Mesendoderm (in vitro differentiated cells): ENCODE measurements at places on chromosomes 16 and 17.

GRCh38 chr17:6676802-6677157 lies 25.2 kb downstream of the C17orf100 start:
- no peak for DNase-seq

DNA sequence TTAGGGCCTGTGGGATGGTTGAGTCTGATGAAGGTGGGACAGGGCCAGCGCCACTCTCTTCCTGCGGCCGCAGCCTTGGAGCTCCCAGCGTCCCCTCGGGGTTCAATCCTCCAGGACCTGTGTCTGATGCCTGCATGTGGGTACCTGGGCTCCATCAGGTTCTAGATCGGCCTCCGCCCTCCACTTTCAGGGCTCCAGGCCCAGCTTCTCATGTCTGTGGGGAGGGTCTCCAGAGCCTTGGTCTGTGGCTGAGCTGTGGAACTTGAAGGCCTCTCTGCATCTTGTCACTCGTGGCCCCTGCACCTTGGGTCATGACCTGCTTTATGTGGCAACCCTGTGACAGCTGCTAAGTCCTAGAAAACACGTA lies 89.8 kb upstream of the ZNF750 start:
- DNase-seq, result no peak

GRCh38 chr17:49966767-49967166 lies 2.2 kb upstream of the DLX4 start:
- no peak for DNase-seq

GRCh38 chr16:11836650-11837244 lies 14.6 kb downstream of the RSL1D1 start:
- peak; percentile 86 for DNase-seq

DNA sequence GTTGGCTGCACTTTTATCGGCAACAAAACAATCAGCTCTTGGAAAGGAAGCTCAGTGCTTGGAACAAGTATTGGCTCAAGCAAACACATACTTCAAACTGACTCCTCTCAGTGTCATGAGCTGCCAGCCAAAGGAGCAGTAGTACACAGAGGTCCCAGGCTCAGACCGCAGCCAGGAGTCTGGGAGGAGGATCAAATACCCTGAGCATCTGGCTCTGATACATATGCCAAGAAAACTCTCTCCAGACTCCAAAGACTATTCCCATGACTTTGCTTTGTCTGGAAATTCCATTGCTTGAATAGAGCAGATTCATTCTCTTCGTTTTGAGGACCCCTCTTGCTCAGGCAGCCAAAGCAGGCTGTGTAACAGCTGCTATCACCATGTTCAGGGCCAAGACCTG lies 501.6 kb upstream of the PSMD7 start:
- no peak for DNase-seq

DNA sequence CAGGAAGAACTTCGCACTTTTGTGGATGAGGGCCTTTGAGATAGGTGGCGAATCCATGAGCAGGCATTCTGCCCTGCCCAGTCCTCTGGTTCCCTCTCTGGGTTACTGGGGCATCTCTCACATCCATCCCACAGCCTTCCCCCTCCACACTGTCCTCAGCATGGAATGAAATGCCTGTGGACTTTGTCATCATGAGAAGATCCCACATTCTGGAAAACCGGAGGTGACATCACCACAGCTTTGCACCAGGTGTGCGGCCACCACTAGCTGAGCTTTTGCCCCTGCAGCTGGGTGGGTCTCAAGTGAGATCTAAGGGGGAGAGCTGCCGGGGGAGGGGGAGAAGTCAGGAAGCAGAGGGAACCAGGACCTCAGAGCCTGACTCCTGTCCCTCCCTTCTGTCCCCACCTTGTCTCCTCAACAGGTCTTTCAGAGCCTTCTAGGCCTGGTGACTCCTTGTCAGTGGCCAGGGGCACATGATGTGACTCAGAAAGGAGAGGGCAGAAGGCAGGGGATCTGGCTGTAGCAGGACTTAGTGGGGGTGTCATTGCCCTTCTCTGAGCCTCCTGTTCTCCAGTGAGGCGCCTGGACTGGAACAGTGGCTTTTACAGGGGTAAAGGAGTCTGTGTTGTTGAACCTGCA lies 40.0 kb upstream of the DLX4 start:
- DNase-seq, result peak; percentile 74

- DNase-seq, result peak; percentile 37
These were observed 6.5 kb upstream of the ATXN7L3 start for GRCh38 chr17:44205962-44206824.

- no peak for DNase-seq
These were observed 15.7 kb upstream of the GPR139 start for GRCh38 chr16:20089246-20089965.

- DNase-seq, result peak; percentile 69
These were observed 572 bp downstream of the PSMB6 start for GRCh38 chr17:4796552-4796920.

- peak; percentile 70 for DNase-seq
These were observed 1.5 kb downstream of the N4BP1 start for GRCh38 chr16:48608452-48608851.

DNA sequence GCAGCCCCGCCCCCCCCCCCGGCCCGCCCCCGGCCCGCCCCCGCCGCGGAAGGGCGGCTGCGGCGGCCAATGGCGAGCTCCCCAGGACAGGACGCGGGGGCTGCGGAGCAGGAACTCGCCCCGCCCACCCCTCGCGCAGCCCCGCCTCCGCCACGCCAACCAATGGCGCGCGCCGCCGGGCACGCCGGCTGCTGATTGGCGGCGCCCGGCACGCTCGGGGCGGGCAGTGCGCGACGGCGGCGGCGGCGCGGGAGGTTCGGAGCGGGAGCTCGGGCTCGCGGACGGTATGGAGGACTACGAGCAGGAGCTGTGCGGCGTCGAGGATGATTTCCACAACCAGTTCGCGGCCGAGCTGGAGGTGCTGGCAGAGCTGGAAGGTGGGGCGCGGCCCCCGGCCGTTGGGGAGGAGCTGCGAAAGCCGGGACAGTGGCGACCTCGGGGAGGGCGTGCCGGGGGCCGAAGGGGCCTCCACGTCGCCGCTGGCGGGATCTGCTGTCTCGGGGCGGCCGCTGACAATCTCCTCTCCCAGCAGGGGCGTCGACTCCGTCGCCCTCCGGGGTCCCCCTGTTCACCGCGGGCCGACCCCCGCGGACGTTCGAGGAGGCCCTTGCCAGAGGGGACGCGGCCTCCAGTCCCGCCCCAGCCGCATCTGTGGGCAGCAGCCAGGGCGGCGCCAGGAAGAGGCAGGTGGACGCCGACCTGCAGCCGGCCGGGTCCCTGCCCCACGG lies at the start of gene CHTF18:
CHTF18 (plus strand) TSS at position 222 of the 728 bp plus-strand sequence; CDS start at position 287, 65 bp downstream.
- peak; percentile 95 for DNase-seq

DNA sequence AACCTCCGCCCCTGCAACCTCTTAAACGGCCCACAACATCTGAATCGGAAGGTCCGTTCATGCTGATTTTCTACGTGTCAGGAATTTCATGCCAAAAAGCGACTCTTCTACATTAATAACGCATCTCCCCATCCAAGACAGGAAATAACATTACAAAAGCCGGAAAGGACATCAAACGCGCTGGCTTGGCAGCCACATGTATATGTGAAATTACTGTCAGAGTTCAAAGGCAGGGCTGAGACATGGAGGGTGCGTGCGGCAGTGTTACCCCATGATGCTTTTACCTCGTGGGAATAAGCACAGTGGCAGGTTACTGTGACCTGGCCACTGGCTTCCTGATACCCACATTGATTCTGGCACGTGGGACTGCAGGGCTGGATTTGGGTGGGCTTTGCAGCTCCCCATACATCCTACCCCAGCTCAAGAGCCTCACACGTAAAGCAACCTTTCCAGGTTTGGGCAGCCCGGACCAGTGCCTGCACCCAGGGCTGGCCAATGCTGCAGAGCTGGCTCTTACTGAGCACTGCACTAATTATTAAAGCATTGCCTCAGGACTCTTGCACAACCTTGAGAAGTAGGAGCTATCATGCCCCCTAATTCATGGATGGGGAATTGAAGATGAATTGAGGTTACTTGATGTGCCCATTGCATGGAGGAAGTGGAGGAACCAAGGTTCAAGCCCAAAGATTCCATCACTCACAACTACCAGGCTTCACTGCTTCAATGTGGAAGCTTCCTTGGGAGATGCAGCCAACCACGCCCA lies 120.6 kb upstream of the FOXF1 start:
- no peak for DNase-seq

DNA sequence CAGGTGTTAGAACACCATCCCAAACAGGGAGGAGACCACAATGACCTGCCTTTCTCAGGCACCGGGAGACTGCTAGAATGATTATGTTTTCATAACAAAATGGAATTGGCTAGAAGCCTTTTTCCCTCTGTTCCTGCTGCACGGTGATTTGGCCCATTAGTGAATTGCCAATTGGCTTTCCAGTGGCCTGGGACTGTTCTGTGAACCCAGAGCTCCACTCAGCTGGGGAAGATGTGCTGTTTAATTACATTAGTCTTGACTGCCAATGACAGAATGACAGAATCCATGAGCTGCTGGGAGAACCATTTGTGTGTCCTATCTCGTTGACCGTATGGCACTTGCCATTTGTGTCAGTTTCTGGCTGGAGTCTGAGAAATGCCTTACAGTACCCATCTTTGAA lies 242.9 kb downstream of the CDH11 start:
- no peak for DNase-seq

DNA sequence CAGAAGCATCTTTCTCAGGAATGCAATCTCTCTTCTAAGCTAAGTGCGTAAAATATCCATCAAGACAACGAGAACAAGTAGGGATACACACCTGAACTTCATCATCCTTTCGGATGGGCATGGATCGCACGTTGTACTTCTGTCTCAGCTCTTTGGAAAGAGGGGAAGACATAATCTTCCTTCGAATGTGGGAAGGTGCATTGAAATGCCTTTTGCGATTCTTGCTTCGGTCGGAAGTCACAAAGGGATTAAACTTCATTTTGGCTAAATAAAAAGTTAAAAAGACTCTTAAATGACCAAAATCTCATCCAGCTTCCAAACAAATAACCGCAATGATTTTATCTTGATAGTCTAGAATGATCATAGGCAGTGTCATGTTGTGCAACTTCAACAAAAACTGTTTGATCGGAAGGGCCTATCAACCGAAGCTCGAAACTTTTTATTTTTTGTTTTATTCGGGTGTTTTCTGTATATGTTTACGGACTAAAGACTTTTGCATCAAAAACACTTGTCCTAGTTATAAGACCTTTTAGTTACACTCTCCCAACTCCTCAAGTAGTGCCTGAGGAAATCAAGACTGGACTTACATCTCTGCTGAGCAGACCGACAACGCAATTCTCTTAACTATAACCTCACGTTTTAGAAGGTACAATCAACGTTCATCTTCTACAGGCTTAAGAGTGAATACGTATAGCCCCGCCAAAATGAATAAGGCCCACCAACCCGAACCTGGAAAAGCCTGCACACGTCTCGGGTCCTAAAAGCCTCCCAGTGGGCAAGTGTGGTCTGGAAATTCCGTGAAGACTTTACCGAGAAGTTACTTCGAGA lies 727 bp downstream of the RPL26 start:
- no peak for DNase-seq

- peak; percentile 19 for DNase-seq
These were observed 97.1 kb upstream of the MYOCD start for GRCh38 chr17:12568358-12569251.

DNA sequence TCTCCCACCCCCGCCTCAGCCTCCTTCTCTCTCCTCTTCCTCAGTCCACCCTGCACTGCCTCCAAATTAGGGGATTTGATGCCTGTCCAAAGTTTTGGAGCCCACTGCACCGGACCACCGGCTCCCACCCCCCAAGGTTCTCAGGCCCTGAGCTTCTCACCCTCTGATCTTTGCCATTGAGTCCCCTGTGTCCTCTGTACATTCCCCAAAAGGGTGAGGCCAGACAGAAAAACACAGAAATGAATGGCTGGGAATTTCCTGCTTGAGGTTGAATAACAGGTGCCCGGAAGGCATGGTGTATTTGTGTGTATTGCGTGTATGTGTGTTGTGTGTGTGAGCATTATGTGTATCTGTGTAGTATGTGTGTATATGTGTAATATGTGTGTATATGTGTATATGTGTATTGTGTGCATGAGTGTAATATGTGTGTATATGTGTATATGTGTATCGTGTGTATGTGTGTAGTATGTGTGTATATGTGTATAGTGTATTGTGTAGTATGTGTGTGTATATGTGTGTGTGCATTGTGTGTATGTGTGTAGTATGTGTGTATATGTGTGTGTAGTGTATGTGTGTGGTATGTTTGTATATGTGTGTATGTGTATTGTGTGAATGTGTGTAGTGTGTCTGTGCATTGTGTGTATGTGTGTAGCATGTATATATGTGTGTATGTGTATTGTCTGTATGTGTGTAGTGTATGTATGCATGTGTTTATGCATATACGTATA lies 16.0 kb upstream of the CCL17 start:
- no peak for DNase-seq

- no peak for DNase-seq
These were observed 10.4 kb downstream of the BANP start for GRCh38 chr16:87961623-87962022.

DNA sequence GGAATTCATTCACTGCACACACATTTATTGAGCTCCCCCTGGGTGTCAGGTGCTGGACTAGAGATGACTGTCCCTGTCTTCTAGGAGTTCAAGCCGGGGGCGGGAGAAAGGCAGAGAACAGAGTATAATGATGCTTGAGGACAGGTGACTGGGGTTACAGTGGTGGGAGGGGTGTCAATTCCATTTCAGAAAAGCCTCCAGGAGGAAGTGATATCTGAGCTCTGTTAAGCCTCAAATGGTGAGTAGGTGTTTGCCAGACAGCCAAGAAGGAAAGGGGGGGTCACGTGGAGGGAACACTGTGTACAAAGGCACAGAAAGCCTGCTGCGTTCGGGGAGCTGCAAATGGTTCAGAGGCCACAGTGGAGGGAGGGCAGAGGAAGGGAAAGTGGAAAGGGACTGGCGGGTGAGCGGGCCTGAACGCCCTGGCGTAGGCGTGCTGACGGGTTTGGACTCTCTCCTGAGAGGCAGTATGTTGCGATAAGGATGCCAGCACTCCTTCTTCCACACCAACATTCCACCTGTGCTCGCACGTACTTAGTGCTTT lies 9.7 kb upstream of the NXPH3 start:
- DNase-seq, result no peak

DNA sequence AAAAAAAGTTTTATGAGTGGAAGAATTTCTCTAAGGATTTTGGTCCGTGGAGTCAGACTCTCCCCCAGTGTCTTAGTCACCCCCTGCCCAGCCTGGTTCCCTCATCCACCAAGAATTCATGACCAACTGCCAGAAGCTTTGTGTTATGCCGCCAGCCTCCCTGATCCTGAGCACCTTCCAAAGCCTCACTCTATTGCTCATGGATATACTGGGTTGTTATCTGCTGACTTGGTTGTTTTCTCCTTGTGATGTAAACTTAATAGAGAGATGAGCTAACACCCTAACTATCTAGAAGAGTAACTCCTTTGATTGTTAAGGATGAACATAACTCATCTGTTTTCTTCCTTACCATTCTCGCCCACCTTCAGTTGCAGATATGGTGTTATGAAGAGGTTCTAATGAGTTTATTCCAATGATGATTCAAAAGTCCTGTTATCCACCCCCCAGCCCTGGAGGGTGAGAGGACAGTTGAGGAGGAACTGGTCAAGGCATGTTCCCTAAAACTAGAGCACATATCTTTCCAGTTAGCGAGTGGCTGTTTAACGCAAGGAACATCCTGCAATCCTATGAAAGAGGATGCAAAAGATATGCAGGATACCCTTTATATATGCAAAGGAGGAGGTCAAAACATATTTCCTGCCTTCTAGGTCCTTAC lies 1.5 kb upstream of the PSMD3 start:
- DNase-seq, result peak; percentile 43

GRCh38 chr16:50743581-50744225 lies 1.8 kb downstream of the CYLD start:
- DNase-seq, result no peak

GRCh38 chr17:27956601-27957445 lies 63.7 kb upstream of the LYRM9 start:
- peak; percentile 89 for DNase-seq

GRCh38 chr17:43367737-43368242 lies 31.0 kb upstream of the ARL4D start:
- peak; percentile 96 for DNase-seq
